ENCODE measurements at places on chromosomes 2 and 18.

DNA sequence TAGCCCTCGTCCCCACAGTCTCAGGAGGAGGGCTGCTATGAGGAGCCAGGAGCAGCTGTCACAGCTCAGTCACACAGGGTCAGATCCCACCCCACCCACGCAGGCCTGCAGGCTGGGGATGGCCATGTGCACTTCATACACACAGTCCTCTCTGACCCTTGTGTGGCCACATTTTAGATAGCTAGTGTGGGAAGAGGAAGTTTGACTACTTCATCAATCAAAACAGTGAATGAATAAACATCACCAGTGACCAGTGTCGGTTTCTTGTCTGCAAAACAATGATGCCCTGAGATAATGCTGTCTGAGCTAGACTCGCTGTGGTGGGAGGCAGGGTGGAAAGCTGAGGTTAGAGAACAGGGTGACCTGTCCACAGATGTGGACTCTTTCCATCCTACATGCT is 107.1 kb downstream of the PIEZO2 start:
- DNase-seq: peak; percentile 86

DNA sequence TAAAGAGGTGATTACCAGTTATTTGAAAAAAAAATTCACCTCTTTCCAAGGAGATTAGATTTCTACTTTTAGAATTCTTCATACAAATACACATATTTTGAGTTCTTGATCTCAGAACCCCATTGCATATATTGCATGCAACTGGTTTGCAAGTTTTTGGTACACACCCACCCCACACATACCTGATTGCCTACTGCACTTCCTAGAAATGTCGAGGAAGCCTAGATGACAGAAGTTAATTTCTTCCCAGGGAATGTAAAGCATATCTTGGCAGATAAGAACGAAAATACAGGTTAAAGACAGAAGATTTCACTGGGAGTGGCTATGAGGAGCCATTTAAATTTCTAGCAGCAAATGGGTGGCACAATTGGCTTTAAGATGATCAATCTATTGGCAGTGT is 67.1 kb upstream of the IL1R1 start:
- no peak for DNase-seq

- no peak for DNase-seq
These were observed 557.5 kb downstream of the DSC3 start for GRCh38 chr18:30485078-30485477.

GRCh38 chr2:186129767-186130581 is 356.1 kb upstream of the ZC3H15 start:
- DNase-seq: no peak

DNA sequence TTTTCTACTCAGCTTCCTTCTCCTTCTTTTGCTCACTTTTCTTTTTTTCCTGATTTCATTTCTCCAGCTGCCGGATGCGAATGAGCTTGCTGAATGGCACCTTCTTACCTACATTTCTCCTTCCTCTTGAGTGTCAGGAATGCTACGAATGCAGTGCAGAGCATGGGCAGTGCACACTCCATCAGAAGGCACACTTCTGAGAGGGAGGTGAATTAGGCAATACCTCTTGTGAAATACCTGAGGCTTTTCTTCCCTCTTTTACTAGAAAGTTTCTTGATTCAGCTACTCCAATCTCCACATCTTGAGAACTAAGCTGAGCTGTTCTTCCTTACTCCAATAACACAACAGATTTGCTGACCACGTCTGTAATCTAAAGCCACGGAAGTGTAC is 51.1 kb downstream of the PLEKHM3 start:
- peak; percentile 31 for DNase-seq

DNA sequence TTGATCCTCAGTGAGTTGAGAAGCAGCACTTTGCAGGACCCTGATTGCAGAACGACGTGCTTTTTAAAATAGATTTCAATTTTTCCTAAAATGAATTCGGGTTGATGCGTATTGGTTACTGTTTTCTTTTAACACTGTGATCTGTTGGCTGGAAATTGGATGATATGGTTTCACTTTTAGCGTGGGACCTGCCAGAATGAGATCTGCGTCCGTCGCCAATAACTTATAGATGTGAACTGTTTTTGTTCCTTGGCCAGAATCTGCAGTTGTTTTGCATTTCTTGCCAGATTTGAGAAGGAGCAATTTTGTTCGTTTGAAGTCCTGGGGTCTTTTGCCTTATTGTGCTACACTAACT is 703 bp downstream of the UGGT1 start:
- peak; percentile 23 for DNase-seq

- no peak for DNase-seq
These were observed 174.9 kb downstream of the ETAA1 start for GRCh38 chr2:67571785-67572718.

- DNase-seq: no peak
These were observed 13.3 kb upstream of the RPL31 start for GRCh38 chr2:100988630-100989417.

- no peak for DNase-seq
These were observed 260.7 kb downstream of the AGAP1 start for GRCh38 chr2:235754357-235755207.

- DNase-seq: no peak
These were observed 51.5 kb downstream of the HAUS1 start for GRCh38 chr18:46155641-46156051.

GRCh38 chr2:219437141-219437540 is 2.5 kb downstream of the SPEG start:
- no peak for DNase-seq

DNA sequence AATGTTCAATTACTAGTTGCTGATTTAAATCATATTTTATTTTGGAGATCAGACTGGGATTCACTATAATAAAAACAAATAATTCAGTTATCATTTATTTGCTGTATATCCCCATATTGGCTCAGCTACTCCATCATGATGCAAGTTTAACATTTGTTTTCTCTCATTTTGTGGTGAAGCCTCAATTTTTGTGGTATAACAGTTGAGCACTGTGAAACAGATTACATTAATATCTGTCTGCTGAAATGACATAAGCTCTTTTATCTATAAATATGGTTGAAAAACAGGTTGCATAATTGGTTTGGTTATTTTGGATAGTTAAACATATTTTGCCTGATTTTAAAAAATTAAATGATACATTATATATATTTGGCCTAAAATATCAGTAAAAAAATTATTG is 67.7 kb downstream of the DPP4 start:
- DNase-seq: no peak

GRCh38 chr2:38549851-38550250 is 52.9 kb downstream of the HNRNPLL start:
- DNase-seq: no peak
